ENCODE measurements at places on chromosomes 6 and 20.

DNA sequence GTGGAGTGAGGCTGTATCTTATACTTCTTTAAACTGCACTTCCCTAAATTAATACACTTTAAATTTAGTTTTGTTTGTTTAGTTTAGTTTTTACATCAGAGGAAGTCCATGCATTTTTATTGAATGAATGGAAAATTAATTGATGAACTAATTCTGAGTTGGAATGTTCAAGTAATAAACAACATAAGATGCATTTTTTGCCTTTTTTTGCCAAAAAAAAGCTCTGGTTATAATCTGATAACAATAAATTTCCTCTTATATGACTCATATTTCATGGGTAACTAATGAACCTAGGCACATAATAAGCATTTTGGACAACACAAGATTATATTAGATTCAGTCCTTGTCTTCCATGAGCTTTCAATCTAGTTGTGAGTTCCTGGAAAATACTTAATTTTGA lies 323.1 kb downstream of the CENPW start:
- no peak for DNase-seq

- DNase-seq: no peak
These were observed 687 bp downstream of the SLC35A1 start for GRCh38 chr6:87473419-87473903.

- DNase-seq: no peak
These were observed 129.5 kb downstream of the CRYBG1 start for GRCh38 chr6:106490030-106490429.

GRCh38 chr20:6480328-6481200 lies 286.9 kb upstream of the BMP2 start:
- no peak for DNase-seq

GRCh38 chr6:111653979-111654378 lies 48.3 kb upstream of the TRAF3IP2 start:
- no peak for DNase-seq

- DNase-seq: no peak
These were observed 14.1 kb downstream of the SCML4 start for GRCh38 chr6:107809966-107810365.

DNA sequence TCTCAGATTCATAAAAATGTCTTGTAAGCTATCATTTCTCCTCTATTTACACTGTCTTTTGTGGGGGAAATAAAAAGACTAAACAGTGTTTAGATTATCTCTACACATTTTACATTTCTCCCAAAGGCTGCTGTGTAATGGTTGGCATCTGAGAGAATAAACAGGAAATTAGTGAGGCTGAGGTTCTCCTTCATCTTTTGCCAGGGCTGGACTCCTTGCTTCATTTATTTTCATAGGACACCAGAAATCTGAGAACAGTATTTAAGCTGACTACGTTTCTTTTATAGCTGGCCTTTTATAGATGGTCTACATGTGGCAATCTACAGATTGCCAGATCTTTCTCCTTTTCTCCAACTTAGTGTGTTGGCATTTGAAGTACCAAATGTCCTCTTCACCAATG lies 41.5 kb downstream of the PLCB4 start:
- no peak for DNase-seq

DNA sequence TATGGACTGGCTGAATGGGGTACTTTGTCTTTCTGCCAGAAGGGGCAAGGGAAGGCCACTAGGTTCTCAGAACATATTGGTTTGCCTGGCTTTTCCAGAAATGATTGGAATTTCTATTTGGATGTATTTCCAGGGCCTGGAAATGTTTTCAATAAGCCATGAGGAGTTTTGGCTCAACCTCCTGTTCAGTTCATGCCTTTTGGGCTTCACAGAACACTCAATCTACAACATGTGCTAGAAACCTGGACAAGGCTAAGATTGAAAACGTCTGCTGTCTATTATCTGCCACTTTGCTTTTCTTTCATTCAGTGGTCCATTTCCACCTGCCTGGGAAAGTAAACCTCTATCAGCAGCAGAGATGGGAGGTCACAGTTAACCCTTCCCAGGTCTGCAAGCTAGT lies 793.4 kb downstream of the TENT5A start:
- DNase-seq: no peak

DNA sequence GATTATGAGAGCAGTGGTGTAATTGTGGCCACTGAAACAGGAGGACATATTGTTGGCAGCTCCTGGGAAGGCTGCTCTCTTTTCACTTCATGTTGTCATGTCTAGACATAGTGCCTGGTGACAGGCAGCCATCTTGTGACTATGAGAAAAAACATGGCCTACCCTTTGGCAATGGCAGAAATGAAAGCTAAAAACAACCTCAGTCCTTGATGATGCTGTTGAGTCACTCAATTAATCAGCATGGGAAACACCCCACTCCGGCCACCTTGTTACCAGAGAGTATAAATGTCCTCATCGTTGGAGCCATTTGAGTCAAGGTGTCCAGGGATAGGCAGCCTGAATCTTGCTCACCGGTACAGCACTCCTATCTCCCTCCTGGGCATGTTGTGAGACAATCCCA lies 31.2 kb upstream of the HMGA1 start:
- no peak for DNase-seq

GRCh38 chr6:149130508-149130907 lies 187.0 kb upstream of the TAB2 start:
- no peak for DNase-seq

- no peak for DNase-seq
These were observed 34.6 kb downstream of the PPP1R14C start for GRCh38 chr6:150177259-150177951.

GRCh38 chr20:13898012-13898612 lies 92.3 kb downstream of the SEL1L2 start:
- no peak for DNase-seq
